ENCODE measurements at places on chromosomes 6 and 20.

- peak; percentile 42 for DNase-seq
These were observed 1.4 kb downstream of the RREB1 start for GRCh38 chr6:7108964-7109836.

- no peak for DNase-seq
These were observed 271.3 kb downstream of the KHDC1L start for GRCh38 chr6:72953971-72954381.

- no peak for DNase-seq
These were observed 76.9 kb downstream of the GMDS start for GRCh38 chr6:2168480-2168879.

DNA sequence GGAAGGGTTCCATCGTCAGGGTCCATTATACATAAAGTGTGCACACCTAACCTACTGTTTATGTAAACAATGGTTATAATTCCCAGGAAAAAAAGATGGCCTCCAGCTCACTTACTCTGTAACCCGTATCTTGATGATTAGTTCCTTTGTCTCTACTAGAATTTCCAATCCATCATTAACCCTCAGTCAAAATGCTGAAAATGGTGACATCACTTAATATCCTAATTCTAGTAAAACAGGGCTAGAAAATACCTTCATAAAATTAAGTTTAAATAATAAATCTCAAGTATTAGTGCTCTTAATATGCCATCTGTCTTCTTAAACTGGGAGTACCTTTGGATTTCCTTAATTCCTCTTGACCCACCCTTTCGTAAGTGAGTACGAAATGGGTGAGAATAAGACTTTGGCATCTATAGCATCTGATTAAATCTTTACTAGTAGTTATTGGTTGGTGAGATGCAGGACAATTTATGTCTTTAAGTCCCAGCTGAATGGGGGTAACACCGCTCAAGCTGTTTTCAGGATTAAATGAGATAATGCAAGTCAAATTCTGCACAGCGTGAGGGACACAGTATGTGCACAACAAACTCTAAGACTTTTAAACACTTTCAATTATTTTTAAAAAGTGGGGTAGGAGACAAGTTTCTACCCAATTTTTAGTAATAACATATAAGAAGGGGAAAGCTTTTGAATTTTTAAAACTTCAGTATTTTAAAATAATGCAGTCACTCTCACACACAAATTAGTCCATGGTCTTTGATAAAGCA lies 1.6 kb downstream of the HMGN3 start:
- DNase-seq = no peak

GRCh38 chr6:121810158-121811032 lies 374.9 kb downstream of the GJA1 start:
- DNase-seq = no peak

DNA sequence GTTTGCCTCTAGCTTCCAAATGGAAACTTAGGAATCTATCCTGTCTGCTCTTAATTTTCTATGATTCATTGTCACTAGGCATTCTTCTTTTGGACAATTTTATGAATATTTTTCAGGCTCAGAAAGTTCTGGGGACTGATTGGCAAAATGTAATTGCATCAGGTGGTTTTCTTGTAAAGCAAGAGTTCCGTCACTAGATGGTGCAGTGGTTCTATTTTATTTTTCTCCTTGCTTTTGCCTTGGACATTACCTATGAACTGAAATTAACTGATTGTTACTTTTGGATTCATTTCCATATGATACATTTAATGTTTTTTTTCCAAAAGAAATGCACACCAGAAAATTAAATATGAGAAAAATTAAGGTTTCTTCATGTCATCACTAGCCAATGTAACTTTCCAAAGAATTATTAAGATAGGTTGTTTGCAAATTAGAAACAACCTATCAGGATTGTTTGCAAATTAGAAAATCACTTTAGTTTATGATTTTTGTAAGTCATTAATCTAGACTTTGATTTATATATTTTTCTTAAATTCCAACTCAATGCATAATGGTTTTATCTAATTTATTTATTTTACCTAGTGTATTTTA lies 48.0 kb downstream of the TMEM170B start:
- DNase-seq = no peak

GRCh38 chr6:151721671-151722070 lies 85.8 kb upstream of the ESR1 start:
- no peak for DNase-seq

DNA sequence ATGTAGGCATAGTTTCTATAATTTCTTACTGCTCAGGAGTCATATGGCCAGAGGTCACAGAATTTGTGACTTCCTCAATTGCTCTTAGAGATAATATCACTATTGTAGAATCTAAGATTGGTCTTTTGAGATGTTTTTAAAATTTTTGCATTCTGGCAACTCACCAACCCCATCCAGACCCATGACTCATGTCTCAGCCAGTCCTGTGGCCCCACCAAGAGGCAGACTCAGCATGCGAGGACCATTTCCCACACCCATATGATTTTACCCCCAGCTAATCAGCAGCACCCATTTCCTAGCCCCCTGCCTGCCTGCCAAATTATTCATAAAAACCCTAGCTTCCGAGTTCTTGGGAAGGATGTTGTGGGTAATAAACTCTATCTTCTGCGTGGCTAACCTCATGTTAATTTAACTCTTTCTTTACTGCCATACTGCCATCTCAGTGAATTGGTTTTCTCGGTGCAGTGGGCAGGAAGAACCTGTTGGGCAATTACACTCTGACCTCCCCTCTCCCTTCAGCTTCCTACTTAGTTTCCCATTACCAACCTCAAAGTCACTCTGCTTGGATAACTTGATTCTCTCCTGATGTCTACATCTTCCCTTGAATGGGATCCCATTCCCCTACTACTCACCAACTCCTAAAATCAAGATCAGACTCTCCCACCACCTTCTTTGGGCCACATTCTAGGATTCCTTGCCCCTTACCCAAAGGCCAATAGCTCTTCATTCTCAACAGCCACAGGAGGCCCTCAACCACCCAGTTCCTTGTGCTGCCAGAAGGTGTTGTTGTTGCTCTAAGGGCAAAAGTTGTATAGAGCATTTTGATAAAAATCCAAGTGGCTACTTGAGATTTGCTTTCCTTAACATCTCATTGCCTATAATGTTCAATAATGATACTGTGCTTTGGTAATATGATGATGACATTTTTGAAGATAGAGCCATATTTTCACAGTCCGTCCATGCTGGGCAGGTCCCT lies 16.2 kb upstream of the IYD start:
- no peak for DNase-seq

DNA sequence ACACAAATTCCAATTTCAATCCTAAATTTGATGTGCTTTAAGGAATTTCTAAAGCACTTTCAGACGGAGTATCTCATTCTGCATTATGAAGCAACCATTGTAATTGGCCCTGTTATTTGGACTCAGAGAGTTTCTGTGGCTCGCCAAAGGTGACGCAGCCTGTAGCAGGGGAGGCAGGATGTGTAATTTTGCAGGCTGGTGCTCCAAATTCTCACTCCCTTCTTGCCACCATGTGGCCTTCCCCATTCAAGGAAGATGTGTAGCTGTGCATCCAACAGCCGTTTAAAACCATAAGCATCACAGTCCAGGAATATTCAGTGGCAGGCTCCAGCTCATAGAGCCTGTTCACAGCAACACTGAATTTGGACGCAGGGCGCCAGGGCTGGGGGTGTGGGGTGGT lies 45.8 kb downstream of the AGPAT4 start:
- DNase-seq = no peak

DNA sequence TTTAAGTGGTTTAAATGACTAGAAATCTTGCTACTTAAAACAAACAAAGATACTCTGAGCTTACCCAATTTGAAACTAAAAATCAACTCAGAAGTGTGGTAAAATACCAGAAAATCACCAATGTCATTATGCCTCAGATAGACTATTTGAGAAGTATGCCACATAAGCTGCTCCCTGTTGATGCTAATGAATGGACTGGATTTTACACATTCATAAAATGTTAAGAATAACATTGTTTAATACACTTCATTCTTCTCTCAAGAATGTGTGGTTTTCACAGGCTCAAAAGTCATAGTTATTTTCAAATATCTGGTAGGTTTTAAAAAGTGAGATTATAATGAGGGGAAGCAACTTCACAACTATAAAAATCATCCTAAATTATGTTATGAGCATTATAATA lies 170.6 kb downstream of the TASP1 start:
- DNase-seq = no peak

- DNase-seq = no peak
These were observed 434.8 kb downstream of the MAFB start for GRCh38 chr20:40254023-40254772.

- DNase-seq = no peak
These were observed 27.6 kb downstream of the KCNK15 start for GRCh38 chr20:44773070-44773829.

DNA sequence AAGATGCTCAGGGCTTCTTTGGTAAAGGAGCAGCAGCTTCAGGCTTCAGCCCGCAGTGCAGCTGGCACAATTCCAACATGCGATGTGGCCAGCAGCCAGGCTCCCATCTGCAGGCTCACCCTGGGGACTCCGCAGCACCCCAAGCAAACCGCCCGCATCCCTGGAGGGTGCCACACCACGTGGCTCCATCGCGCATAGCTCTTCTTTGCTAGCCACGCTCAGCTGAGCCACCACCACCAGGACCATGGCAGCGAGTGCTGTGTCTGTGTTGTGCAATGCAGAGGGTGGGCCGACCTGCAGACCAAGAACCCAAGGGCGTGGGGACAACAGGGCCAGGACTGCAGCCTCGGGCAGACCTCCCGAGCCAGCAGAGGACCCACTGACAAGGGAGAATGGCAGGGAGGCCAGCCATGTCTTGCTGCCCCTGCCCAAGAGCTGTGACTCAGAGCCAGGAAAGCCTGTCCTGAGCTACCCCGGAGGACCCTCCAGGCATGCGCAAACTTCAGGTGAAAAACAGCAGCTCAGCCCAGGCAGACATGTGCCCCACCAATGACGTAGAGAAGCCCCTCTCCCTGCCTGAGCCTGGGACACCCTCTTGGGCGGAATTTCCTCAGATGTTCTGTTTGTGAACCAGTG lies 87.8 kb downstream of the GINS1 start:
- DNase-seq = no peak

- DNase-seq = no peak
These were observed 3.0 kb upstream of the SRXN1 start for GRCh38 chr20:655726-656624.

- DNase-seq = no peak
These were observed 387.8 kb downstream of the SMOC2 start for GRCh38 chr6:168828800-168829199.

GRCh38 chr6:89873721-89874120 lies 20.5 kb upstream of the GJA10 start:
- DNase-seq = no peak

- no peak for DNase-seq
These were observed 809.5 kb upstream of the FLRT3 start for GRCh38 chr20:15146948-15147347.

- DNase-seq = peak; percentile 67
These were observed 67.3 kb downstream of the PREX1 start for GRCh38 chr20:48760403-48760983.

DNA sequence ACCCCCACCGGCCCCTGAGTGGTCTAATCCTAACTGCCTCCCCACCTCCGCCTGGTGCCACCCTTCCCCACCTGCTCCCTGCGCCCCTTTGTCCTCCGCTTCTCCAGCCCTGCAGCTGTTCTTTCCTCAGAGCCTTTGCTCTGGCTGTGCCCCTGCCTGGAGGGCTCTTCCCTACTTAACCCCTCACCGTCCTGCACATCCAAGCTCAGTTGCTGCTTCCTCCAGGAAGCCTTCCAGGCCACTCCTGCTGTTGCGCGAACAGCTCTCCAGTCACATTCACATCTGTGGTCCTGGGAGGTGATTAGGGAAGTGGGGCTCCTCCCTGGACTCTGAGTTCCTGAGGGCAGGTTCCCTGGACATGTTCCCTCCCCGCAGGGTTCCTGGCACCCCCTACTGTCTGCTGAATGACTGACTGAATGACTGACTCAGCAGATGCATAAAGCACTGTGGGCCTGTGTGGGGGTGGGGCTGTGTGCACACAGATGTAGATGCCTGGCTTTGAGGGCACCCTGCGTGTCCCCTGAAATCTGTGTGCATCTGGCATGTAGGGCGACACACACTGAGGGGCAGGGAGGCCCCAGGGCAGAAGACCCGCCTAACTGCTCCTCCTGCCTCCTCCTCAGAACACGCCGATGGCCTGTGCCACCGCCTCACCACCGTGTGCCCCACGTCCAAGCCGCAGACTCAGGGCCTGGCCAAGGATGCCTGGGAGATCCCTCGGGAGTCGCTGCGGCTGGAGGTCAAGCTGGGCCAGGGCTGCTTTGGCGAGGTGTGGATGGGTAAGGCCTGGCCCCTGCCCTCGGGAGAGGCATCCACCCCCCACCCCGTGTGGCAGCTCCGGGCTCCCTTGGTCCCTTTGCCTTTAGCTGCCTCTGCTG lies 51.4 kb downstream of the SRC start:
- no peak for DNase-seq

DNA sequence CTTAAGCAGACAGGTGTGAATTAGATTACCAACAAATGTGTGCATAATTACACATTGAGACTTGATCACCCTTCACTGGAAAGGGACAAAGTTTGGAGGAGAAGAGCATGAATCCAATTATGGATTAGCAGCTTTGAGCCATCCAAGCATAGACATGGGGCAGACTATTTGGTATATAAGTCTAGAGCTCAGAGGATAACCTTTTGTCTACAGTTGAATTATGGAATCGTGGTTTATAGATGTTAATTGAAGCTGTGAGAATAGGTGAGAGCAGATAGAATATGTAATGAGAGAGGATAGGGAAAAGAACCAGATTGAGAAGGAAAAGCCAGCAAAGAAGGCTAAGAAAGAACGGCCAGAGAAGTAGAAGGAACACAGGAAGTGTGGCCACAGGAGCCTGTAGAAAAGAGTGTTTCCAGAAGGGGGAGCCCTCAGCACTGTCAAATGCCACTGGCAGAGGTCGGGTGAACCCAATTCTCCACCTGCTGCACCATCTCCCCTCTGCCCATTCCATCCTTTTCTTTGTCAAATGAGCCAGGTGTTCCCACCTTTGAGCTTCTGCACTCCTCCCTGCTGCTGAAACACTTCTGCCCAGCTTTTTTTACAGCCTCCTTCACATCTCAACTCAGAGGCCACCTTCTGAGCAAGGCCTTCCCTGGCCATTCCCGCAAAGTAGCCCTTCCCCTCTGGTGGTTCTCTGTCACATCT lies 7.3 kb downstream of the DNTTIP1 start:
- peak; percentile 61 for DNase-seq

DNA sequence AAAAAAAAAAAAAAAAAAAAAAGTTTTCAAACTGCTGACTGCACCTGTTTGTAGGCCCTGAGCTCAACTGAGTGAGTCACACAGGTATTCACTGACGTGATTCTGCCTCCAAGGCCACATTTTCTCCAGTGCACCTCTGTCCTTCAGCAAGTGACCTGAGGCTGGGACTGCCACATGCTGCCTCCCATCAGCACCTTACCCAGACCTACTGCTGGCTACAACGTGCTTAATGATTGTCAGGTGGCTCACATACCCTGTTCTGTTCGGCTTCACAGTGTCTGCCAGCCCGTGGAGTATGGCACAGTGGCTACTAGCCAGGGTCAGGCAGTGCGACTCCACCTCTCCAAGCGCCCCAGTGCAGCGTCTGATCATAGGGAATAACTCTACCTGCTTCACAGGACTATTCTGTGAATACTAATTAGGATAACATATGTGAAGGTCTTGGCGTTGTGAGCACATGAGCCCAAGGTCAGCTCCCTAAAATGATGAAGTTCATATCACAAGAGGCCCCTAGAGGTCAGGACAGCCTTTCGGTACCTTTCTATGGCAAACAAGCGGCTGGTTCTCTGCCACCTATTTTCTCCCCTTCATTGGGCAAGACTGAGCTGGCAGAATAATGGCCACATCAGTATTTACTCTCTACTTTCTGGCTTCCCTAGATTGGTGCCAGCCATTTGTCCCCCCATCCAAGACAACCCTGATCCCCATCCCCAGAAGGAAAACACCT lies 28.1 kb downstream of the RIPOR3 start:
- no peak for DNase-seq

GRCh38 chr20:57838670-57839151 lies 128.9 kb upstream of the PMEPA1 start:
- DNase-seq = no peak
